ENCODE measurements at places on chromosomes 11 and 22. TPM values are rescaled to one million over a fixed set of nuclear protein-coding genes. Genes with fewer than 3 reads are reported as not detected.

The RAB38 gene
- total RNA-seq = 12.3 TPM

The ANO5 gene
- total RNA-seq = 0.13 TPM

The SPTY2D1 gene
- total RNA-seq = 11.1 TPM

The CYP2D6 gene
- not detected for total RNA-seq

The PAX6 gene
- total RNA-seq = not detected

The CLMP gene
- total RNA-seq = not detected

The APLP2 gene
- total RNA-seq = 1,005 TPM

The LARGE2 gene
- not detected for total RNA-seq

The GGT5 gene
- 8.3 TPM for total RNA-seq

The SMC1B gene
- not detected for total RNA-seq

The MYO18B gene
- not detected for total RNA-seq

The SCGB1D2 gene
- total RNA-seq = not detected

The LINC01488 gene
- total RNA-seq = not detected

The TMX2 gene
- 57.9 TPM for total RNA-seq

The SUSD2 gene
- 0.15 TPM for total RNA-seq

The MLC1 gene
- not detected for total RNA-seq

The BACE1-AS gene
- 2.1 TPM for total RNA-seq

The FREY1 gene
- total RNA-seq = not detected

The CCDC81 gene
- 1.4 TPM for total RNA-seq

The RAB30 gene
- total RNA-seq = 5.0 TPM

The FOLR1 gene
- not detected for total RNA-seq

The APOL1 gene
- total RNA-seq = 40.8 TPM

The PHETA2 gene
- 14.0 TPM for total RNA-seq

The POU2AF2 gene
- total RNA-seq = not detected

The NAALAD2 gene
- total RNA-seq = 0.20 TPM

The PATE2 gene
- not detected for total RNA-seq

The TRIM49 gene
- not detected for total RNA-seq

The FAM89B gene
- total RNA-seq = 45.8 TPM

The CYTH4 gene
- total RNA-seq = 0.40 TPM

The GAB4 gene
- not detected for total RNA-seq
